Stimulated activated CD8-positive, alpha-beta memory T cell treated with anti-CD3 and anti-CD28 coated beads, Interleukin-4, amount 100 ng/mL, for 24 hours (primary cell): ENCODE measurements at places on chromosomes 16 and 17.

- DNase-seq = no peak
Measured at GRCh38 chr17:31202968-31203367, 94.1 kb downstream of the OMG start.

DNA sequence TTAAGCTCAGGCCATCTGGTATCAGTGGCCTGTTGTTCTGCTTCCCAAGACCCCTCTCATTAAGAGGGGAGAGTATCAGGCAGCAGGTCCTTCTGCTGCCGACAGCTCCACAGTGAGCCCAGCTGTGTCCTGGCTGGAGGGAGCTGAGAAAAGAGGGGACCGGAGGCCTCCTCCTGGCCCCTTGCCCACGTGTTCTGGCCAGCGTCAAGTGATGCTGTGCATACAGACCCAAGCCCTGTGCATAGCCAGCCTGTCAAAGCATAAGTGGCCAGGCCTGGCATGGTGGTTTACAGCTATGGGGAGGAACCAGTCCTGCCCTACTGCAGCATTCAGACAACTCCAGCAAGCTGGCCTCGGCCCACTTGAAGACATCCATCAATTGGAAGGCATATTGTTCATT is 48.0 kb downstream of the ABCC6 start:
- no peak for DNase-seq

DNA sequence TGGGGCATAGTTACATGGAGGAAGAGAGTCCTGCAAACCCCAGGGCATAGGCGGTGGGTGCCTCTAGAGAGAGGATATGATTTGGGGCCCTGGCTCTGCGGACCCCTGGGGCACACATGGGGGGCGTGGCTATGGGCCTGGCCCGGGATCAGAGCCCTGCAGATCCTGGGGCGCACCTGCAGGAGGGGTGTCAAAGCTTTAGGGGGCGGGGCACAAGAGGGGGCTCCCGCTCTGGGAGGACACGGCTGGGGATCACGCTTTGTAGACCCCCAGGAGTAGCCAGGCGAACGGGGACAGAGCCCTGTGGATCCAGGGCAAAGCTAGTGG is 497 bp downstream of the BCL7C start:
- DNase-seq = no peak

GRCh38 chr16:35552763-35553162 is 2093.4 kb downstream of the TP53TG3F start:
- no peak for DNase-seq

- DNase-seq = no peak
Measured at GRCh38 chr17:48546137-48546923, 1.4 kb upstream of the HOXB2 start.

DNA sequence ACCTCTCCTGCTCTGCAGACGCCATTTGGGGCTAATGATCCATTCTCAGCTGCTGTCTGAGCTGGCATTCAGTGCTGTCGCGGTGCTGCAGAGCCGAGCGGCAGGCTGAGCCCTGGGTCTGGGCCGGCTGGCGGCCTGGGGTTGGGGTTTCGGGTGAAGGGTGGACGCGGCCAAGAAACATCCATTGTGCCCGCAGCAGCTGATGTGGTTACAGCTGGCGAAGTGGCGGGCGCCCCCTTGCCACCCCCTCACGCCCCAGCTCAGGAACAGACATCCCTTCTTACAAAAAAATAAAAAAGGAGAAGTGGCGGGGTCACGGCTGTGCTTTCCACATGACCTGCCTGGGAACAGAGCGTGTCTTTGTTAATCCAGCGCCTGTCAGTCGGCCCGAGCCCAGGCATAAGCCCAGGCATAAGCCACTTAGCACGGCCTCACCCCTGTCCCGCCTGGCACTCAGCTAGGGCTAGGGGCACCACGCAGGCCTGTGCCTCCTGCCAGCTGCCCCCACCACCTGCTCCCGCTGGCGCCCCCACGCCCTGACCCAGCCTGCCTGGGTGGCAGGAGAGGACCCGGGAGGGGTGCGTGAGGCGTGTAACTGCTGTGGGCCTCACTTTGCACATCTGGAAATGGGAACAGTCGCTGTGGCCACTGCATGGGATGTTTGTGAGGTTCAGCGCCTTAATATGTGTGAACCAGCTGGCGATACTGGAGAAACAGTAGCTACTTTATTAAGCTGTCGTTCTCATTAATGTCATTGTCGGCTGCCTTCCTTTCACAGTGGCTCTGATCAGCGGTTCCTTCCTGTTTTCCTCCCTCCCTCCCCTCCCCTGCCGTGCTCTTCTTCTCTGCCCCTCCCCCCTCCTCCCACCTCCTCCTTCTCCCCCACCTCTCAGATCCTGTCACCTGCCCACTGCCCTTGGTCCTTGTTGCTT is 197.7 kb upstream of the CIBAR2 start:
- DNase-seq = no peak

GRCh38 chr17:74450231-74450630 is 16.2 kb upstream of the CD300A start:
- no peak for DNase-seq

GRCh38 chr17:1951920-1952319 is 73.2 kb downstream of the RTN4RL1 start:
- DNase-seq = no peak

GRCh38 chr17:30848021-30848420 is 16.3 kb downstream of the ATAD5 start:
- no peak for DNase-seq

GRCh38 chr17:7831233-7831632 is 2.8 kb upstream of the KDM6B start:
- no peak for DNase-seq

GRCh38 chr16:57424583-57424982 is 20.0 kb downstream of the CCL17 start:
- DNase-seq = no peak

- DNase-seq = no peak
Measured at GRCh38 chr16:57725554-57725953, 10.0 kb upstream of the KATNB1 start.

GRCh38 chr16:67764158-67764667 is 42.1 kb downstream of the RANBP10 start:
- no peak for DNase-seq

GRCh38 chr16:832652-833336 is 32.3 kb upstream of the GNG13 start:
- DNase-seq = no peak

DNA sequence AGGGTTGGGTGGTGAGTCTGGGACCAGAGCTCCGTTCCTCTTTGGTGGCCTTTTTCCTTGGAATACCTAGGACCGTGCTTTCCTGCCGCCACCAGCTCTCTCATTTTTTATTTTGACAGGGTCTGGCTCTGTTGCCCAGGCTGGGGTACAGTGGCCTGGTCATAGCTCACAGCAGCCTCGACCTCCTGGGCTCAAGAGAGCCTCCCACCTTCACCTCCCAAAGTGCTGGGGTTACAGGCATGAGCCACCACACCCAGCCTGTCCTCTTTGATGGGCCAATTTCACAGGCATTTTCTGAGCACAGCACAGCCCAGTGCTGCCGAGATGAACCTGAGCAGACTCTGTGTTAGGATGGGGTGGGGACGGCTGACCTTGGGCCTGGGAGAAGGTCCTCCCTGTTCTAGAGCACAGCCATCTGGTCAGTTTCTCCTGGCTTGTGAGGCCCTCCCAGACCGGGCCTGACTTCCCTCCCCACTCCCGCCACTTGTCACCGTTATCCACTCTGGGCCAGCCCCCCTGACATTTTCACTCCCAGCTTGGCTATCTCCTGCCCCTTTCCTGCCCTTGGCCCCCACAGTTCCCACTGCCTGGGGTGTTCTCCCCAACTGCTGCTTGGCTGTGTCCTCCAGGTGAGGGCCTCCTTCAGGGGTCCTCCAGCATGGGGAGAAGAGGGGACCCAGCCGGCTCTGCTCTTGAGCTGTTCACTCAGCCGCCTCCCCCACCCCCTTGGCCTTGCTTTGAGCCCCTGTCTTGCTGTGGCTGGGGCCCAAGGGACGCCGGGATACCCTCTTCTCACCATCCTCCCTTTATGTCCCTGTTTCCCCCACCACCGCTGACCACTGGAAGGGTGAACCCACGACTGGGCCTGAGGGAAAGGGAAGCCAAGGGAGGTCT is 5.0 kb downstream of the ADCY7 start:
- DNase-seq = no peak

GRCh38 chr17:9336817-9337216 is 238.8 kb downstream of the STX8 start:
- DNase-seq = no peak

- DNase-seq = no peak
Measured at GRCh38 chr17:78172249-78173051, 4.1 kb downstream of the SYNGR2 start.

DNA sequence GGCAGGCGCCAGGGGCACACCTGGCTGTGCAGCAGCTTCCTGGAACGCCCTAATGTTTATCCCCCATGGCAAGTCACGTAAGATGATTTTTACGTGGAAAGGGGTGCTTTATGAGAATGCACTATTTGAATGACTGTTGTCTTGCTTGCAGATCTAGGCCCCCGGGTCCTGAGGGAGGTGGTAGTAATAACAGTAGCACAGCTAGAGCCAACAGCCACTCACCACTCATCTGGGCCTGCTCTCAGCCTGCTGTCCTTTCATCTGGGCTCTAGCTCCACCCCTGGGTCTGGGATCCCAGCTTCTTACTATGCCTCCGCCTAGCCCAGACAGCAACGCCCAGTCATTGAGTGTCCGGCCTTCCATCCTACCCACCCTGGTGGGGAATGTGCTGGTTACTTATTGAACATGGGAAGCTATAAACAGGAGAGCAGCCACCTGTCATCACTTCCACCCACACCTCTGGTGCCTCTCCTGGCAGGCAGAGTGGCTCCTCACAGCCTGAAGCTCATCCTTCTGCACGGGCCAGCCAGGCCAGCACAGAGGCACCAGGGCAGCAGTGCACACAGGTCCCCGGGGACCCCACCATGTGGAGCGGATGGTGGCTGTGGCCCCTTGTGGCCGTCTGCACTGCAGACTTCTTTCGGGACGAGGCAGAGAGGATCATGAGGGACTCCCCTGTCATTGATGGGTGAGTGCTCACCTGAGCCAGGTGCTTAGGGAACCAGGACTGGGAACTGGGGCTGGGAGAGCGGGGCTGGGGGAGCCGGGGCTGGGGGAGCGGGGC is 16.6 kb downstream of the DPEP1 start:
- DNase-seq = no peak

DNA sequence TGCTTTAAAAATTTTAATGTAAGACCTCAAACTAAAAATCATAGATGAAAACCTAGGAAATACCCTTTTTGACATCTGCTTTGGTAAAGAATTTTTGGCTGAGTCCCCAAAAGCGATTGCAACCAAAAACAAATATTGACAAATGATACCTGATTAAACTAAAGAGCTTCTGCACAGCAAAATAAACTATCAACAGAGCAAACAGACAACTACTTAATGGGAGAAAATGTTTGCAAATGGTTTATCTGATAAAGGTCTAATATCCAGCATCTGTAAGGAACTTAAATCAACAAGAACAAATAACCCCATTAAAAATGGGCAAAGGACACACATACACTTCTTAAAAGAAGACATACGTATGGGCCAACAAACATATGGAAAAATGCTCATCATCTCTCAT is 242.5 kb downstream of the BCAS3 start:
- no peak for DNase-seq

DNA sequence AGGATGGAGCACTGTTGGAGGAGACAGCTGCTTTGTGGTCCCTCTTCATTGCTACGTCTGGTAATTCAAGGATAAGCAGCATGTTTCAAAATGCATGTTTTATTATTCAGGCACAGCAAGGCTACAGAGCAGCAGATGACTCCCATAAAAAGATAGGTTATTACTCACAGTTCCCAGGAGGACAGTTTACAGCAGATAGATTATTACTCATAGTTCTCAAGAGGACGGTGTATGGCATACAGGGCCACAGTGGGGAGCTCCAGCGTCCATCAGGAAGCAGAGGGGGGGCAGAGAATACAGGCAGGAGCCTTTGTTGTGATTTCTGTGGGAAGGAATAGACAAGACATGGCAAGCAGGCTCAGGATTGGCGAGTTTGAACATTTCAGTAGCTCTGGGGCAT is 72.9 kb downstream of the DNAH9 start:
- no peak for DNase-seq

- DNase-seq = no peak
Measured at GRCh38 chr17:41617698-41618097, 5.1 kb upstream of the KRT16 start.

DNA sequence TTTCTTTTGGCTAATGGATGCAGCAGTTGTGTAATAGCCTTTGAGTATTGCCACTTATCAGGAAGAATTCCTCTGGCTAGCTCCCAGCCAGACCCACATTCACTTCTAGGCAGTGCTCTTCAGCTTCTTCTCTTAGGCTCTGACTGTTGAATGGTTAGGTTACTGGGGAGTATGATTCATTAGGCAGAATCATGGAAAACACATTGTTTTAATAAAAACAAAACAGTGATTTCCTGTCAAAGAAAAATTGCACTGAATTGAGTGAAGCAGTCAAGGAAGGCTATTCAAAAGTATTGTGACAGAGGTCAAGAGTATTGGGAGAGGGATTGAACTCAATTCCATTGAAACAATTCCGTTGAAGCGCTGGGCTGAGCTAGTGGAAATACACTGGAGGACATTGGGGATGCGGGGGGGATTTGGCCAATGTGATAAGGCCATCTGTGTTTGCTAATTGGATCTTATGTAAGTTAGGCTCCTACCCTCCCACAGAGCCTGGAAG is 68.0 kb downstream of the CNTNAP4 start:
- no peak for DNase-seq

DNA sequence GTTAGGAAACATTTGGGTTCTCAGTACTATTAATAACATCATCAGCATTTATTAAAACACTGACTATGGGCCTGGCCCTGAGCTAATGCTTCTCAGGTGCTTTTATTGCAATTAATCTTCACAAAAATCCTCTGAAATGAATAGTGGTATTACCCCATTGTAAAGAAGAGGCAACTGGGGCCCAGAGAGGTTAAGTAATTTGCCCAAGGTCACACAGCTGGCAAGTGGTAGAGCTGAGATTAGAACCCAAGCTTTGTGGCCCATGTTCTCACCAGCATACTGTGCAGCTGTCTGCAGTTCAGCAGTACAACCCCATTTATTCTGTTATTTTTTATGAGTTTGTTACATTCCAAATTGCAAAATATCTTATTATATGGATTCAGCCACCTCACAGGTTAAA is 82.3 kb downstream of the TBC1D16 start:
- DNase-seq = no peak

DNA sequence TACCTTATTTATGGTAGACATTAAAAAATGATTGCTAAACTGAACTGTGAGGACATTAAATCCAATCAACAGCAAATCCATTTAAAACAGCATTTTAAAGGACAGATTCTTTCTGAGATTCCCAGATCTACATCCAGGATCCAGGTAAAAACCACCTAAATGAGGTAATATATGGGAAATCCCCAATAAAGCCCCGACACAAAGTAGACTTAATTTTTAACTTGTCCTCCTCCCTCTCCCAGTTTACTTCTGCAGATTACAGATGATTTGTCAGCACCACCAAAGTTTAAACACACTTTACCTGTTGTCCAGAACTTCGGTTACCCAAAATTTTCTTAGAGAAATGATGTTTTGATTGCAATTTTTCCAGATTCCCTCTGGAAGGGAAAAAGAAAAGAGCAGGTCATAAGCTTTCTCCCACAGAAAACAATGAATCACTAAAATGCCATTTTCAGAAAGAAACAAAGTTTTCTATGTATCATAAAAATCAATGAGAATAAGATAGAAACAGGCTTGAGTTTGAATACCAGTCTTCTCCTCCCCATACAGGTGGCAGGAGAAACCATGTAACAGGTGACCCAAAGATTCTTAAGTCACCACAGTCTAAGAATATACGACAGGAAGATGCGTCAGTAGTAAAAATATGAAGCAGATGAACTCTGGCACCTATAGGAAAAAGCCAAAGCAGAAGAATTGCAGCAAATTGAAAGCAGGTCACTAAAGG is 22.8 kb downstream of the GJC1 start:
- DNase-seq = no peak
